ENCODE measurements at places on chromosomes 2 and 18.

DNA sequence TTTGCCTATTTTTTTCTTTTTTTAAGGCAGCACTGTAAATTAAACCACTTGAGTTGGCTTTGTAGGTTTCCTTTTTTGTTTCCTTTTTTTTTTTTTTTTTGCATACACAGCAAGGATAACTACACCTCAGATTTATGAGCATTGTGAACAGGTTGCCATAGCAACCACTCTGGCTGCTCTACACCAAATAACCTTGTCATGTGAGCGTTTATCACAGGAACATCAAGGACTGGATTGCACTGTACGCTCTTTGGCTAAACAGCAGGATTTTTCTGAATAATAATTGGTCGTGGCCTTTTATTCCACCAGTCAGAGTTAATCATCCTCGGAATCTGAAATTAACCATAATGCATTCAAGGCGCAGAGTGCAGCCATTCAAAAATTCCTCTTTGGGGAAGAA lies 199.1 kb upstream of the SLC14A2 start:
- peak; percentile 39 for DNase-seq

DNA sequence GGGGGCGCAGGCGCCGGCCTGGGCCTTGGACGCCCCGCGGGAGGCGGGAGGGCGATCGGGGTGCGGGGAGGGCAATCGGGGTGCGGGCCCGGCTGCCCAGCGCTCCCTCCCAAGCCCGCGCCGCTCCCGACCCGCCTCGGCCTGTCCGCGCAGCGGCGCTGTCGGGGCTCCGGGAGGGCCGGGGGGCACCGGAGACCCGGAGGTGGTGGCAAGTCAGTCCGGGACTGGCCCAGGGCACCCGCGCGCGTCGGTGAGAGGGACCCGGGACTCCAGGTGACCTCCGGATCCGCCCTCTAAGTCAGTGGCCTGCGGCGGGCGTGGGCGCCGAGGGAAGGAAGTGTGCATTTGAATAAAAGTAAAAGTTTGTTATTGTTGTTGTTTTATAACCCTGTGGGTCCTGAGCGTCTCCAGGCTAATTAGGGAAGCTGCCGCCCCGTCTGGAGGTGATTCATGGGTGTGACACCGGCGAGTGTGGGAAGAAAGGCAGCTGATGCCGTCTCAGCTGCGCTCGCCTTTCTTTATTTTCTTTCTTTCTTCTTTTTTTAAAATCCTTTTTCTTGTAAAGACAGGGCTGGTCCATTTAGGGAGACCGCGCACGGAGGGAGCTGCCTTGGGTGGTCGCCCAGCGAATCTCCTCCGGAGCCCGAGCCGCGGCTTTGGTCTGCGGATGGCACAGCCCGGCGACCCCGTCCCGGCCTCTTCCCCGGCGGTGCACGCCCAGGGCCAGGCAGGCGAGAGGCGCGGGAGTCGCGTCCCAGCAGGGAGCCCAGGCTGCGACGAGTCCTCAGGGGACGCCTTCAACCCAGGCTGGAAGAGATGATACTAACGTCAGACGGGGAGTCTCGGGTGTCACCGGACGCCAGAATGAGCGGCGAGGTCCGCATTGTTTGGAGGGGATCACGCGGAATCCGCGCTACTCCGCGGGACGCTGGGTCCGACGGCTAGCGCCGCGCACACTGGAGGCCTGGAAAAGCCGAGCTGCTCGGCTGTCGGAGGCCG lies 627 bp upstream of the CRACDL start:
- DNase-seq: no peak

DNA sequence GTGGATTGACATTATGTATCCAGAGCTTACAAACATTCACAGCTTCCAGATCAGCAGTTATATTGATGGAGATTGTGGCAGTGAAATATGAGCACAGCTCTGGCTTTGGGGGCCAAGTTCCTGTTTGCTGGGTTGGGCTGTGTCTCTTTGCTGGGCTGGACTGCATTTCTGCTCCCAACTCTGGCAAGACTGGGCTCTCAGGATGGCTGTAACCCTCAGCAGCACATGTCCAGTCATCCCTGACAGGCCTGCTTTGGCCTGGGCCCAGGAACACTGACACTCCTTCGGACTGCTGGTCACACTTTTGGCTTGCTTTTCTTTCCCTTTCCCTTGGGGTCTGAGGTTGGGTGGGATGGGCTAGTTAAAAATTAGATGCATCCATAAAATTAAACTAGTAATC lies 17.9 kb upstream of the VPS4B start:
- no peak for DNase-seq

- DNase-seq: peak; percentile 29
These were observed 27.3 kb downstream of the LPIN2 start for GRCh38 chr18:2985628-2986027.

Data from fibroblast of skin of right quadriceps (primary cell).